ENCODE measurements at places on chromosomes 1 and 21.

DNA sequence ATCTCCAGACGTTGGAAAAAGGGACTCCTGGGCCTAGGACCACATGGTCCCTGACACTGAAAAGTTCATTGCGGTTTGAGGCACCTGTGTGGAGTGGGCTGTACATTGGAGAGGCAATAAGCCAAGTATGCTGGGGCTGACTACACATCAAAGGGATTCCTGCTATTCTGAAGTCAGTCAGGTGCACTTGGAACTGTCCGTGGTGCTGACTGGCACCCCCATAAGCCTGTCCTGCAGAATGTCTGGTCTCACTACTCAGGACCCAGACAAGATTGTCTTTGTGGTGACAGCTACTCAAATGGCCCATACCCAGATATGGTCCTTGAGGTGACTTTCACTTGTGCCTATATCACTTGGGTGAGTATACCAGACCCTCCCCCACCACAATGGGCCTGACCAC, 150.6 kb downstream of the RWDD3 start:
- peak; percentile 36 for DNase-seq

DNA sequence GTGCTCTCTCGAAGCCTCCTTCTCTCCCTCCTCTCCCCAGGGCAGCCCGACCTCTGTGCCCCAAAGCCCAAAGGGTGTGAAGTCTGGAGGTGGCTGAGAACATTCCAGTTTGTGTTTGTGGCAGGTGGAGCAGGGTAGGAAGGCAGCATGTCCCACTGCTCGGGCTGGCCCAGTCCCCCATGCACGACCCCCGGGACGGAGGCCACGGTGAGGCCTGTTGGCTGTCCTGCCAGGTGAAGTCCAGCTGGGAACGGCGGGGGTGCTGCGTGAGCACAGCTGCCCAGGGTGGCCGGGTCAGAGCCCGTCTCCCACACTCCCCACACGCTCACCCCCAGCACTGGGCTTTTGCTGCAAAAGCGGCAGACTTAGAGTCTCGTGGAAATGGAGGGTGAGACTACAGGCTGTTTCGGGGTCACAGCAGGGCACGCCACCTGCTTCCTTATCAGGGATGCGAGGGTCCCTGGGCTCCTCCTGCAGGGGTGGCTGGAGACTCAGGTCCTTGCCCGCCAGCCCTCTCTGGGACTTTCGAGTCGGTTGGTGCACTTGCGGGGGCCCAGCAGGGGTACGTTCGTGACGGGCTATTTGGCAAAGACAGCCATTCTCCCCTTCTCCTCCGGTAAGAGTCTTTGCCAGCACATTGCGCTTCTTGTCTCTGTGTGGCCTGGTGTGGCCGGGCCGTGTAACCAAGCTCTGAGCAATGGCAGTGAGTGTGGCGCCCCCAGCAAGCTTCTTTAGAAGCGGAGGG, 40.3 kb downstream of the MORN1 start:
- DNase-seq: no peak

DNA sequence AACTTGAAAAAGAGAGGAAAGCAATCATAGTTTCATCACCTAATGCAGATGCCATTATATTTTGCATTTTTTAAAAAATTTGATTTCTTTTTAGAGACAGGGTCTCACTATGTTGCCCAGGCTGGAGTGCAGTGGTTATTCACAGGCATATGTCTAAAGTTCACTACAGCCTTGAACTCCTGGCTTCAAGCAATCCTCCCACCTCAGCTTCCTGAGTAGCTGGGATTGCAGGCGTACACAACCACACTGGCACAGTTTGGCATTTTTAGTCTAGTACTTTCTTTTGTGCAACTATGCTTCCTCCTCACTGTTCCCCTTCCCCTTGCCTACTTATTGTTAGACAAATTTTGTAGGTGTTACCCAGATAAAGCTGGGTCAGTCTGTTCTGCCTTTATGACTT, 18.0 kb downstream of the RHOU start:
- no peak for DNase-seq

GRCh38 chr21:38955495-38955894, 149.8 kb downstream of the ETS2 start:
- no peak for DNase-seq

GRCh38 chr1:16018749-16019643, 1.2 kb upstream of the HSPB7 start:
- no peak for DNase-seq

DNA sequence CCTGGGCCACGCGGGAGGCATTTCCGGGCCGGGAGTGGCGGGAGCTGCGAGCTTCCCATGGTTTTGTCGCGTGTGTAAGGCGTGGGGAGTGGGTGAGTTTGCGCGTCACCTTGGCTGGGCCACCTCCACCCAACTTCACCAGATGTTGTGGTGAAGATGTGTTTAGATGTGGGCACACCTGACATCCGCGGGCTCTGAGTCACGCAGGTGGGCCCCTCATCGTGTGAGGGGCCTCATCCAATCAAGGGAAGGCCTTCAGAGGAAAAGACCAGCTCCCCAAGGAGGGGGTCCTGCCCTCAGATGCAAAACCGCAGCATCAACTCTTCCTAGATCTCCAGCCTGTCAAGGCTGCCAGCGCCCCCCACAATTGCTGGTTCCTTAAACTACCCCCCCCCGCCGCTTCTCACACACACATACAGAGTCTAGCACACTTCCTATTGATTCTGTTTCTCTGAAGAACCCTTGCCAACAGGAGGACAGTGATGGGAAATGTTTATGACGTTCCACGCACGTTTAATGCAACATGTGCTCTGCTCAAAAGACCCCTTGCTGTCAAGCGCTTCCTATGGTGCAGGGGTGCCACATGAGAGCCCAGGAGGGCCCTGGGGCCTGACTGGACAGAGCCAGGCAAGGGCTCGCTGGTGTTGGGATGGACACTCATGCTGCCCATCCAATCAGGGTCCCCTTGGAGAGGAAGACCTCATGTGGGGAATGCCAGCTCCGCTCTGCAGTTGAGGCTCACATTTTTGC, 11.9 kb downstream of the ACTRT2 start:
- DNase-seq: no peak

DNA sequence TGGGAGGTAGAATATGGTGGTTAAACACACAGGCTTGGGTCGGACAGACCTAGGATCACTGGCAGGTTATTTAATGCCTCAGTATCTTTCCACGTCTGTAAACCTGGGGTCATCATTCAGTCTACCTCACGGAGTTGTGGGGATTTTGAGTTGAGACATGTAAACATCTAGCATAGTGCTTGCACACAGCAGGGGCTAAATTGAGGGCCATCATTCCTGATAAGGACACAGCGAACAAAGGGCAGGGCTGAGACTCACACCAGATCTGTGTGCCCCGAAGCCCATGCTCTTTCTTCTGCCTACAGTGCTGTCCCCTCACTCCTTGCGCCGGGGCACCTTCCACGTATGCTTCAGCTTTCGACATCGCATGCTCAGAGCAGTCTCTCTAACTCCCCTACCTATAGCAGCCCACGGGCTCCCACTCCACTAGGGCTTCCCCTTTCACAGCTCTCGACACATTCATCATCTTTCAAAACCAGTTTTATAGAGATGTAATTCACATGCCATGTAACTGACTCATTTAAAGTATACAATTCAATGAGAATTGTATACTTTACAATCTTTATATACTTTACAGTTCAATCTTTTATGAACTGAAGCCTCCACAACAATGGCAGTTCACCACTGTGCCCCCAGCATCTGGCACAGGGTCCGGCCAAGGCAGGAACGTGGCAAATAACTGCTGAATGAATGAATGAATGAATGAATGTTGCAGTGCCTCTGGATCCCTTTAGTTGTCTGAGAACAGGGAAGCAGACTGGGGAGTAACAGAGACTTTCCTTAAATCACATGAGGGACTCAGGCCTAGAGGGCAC, 48.0 kb downstream of the GPR161 start:
- DNase-seq: no peak

GRCh38 chr1:209549443-209550205, 33.9 kb upstream of the CAMK1G start:
- no peak for DNase-seq

GRCh38 chr1:17470021-17470799, 30.7 kb upstream of the RCC2 start:
- DNase-seq: no peak

DNA sequence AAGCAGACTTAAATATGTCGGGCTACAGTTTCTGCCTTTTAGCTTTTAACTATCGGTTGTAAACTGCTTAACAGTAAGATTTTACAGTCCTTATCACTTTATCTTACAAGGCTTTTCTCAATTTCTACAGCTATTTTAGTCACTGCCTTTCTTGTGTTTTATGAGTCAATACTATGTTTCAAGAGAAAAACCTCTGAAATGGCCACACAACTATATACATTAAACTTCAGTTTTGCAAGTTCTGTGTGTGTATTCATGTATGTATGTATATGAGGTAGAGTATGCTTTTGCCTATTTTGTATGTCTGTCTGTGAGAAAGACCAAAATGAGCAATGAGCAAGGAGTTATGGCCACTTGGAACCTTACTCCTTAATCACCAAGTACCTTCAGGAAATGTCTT, 169.8 kb downstream of the SYT2 start:
- DNase-seq: no peak

DNA sequence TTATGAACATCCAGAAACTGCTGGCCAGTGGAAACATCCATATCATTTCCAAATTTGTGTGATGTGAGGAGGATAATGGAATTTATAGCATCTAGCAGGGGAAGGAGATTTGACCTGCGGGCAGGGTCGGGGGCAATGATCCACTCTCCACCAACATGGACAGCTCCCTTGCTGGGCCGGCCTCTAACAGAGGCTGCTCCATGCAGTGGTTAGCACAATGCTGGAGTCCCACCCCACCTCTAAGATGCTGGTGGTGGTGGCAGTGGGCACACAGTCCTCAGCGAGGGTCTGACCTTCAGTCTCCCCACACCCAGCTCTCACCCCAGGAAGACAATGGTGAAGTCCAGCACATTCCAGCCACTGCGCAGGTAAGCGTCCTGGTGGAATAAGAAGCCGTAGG, 18.7 kb downstream of the CACNA1S start:
- DNase-seq: no peak

GRCh38 chr1:21293537-21294265, 3.4 kb upstream of the ECE1 start:
- no peak for DNase-seq

DNA sequence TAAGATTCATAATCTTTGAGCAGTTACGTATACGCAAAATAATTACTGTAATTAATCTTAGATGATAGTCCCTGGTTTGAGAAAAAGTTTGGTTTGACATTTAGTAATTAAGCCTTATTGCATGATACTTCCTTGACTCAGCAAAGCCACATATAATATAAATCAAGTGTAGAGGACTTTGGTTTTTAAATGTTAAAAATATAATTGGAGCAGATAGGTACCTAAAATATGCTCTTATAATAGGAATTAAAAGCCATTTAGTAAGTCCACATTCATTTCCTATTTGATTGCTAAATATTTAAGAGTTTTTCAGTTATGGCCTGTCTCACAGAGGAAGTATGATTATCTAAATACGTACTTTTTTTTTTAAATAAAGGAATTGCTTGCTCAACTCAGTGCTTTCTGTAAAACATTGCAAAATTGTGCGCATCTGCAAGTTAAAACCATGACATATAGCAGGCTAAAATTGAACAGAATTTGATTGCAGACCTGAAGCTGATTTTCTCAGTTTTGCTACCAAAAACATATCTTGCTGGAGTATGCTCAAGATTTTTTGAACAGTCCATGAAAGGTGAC, 20.4 kb downstream of the RPE65 start:
- DNase-seq: no peak

- DNase-seq: peak; percentile 8
Measured at GRCh38 chr1:97006044-97006661, 284.6 kb downstream of the PTBP2 start.

DNA sequence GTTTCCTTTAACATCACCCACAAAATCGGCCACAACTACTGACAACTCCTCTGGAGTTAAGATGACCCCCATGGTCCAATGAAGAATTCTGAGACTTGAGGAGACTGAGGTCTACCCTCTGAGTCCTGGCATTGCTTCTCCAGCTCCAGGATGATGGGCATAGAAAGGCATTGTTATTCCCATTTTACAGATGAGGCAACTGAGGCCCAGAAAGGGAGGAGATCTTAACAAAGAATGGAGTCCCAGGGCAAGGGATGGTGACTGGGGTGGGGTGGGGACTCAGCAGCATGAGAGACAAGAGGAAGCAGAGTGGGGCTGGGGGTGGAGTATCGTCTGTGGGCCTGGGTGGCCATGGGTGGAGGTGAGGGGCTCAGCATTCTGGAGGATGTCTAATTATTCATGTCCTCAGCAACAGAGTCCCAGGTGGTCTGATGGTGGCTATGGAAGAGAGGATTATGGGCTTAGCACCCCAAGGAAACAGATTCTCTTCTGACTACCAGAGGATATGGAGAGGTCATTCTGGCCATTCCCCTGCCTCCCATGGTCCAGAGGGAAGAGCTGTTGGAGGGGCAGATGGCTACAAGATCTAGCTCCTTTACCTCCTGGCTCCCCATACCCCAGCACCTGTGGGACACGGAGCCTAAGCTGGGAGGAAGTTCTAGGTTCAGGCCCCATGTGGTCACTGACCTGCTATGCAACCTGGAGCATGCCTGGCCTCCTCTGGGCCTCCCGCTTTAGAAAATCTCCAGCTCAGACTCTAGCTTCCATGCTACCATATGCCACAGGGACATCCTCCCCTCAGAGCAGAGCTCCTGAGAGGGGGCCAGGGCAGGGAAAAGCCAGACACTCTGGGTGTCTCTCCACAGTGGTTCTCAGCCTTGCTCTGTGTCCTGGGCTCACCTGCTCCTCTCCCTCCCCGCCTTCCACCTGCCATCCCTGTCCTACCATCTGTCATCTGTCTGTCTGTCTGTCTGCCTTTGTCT, 37.4 kb upstream of the DMBX1 start:
- DNase-seq: no peak

All from NCI-H1048 (cell line).